ENCODE measurements at places on chromosomes 13 and 19.

- no peak overlapping the region for H3K4me3 ChIP-seq
- peaks cover 25% of the 10 kb centered on the region for H3K4me1 ChIP-seq
- peaks cover 12% of the 10 kb centered on the region for H3K27me3 ChIP-seq
- no peak for DNase-seq
- no peak overlapping the region for H3K27ac ChIP-seq
- H3K36me3 ChIP-seq = peaks cover 5% of the 10 kb centered on the region
Observed at GRCh38 chr13:42875475-42876269, 94.3 kb downstream of the FAM216B start.

- no peaks in the 10 kb centered on the region for H3K27me3 ChIP-seq
- H3K4me1 ChIP-seq = no peaks in the 10 kb centered on the region
- H3K36me3 ChIP-seq = no peaks in the 10 kb centered on the region
- no peak for DNase-seq
- no peak overlapping the region for H3K27ac ChIP-seq
Observed at GRCh38 chr13:104571161-104571892, 1505.1 kb upstream of the SLC10A2 start.

- H3K4me1 ChIP-seq = no peaks in the 10 kb centered on the region
- no peak overlapping the region for H3K4me3 ChIP-seq
- DNase-seq = no peak
- H3K27ac ChIP-seq = no peak overlapping the region
- no peaks in the 10 kb centered on the region for H3K27me3 ChIP-seq
Observed at GRCh38 chr13:96903085-96903484, 91.2 kb downstream of the OXGR1 start.

DNA sequence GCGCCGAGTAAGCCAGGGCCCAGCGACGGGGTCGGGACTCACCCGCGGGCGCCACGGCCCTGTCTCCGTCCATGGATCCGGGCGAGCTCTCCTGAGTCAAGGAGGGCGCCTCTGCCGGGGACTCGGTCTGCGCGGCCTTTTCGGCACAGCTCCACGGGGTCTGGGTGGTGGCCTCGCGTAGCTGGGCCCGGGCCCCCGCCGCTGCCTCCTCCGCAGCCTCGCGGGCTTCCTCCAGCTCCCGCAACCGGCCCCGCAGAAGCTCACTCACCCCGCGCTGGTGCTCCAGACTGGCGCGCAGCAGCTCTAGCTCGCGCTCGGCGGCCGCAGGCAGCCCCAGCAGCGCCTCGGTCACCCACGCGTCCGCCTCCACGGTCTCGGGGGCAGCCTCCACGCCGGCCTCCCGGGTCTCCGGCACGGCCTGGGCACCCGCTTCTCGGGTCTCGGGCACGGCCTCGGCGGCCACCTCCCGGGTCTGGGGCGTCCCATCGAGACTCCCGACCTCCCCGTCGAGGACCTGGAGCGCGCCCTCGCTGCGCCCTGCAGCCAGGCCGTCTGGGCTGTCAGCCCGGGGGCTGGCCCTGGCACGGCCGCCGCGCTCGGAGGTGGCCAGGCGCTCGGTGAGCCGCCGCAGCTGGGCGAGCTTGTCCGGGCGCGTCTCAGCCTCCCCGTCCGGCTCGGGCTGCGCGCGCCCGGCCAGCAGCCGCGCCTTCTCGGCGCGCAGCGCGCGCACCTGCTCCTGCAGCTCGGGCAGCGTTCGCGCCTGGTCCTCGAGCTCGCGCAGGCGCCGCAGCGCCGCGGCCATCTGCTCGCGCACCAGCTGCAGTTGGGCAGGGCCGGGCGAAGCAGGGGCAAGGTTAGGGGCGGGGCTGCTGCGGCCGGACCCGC, 8.4 kb downstream of the KANK3 start:
- no peaks in the 10 kb centered on the region for H3K36me3 ChIP-seq
- H3K27me3 ChIP-seq = peaks cover 28% of the 10 kb centered on the region
- H3K4me3 ChIP-seq = peak overlapping the region; percentile 21

DNA sequence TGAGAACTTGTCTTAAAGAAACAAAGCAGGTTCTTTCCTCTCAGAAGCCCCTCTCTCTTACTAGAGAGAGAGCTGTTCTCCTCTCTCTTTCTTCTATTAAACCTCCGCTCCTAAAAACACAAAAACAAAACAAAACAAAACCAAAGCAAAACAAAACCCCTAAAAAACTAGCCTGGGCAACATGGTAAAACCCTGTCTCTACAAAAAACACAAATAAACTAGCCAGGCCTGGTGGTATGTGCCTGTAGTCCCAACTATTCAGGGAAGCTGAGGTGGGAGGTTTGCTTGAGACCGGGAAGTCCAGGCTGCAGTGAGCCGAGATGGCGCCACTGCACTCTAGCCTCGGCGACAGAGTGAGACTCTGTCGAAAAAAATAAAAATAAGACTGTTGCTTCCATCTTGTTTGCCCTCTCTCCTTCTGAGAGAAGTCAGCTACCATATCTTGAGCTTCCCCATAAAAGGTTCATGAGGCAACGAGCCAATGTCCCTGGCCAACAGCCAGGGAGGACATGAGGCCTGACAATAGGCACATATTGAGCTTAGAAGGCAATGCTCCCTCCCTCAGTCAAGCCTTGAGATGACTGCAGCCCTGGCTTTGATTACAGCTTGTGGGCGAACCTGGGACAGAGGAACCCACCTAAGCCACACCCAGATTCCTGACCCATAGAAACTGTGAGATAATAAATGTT, 17.5 kb upstream of the FLT3 start:
- peaks cover 13% of the 10 kb centered on the region for H3K4me1 ChIP-seq
- DNase-seq = no peak
- H3K27me3 ChIP-seq = peaks cover 15% of the 10 kb centered on the region

- DNase-seq = peak; percentile 55
- H3K4me1 ChIP-seq = peaks cover 8% of the 10 kb centered on the region
- H3K27me3 ChIP-seq = no peaks in the 10 kb centered on the region
- no peak overlapping the region for H3K27ac ChIP-seq
- peaks cover 23% of the 10 kb centered on the region for H3K36me3 ChIP-seq
- H3K4me3 ChIP-seq = no peak overlapping the region
Observed at GRCh38 chr19:48190288-48190884, 19.9 kb downstream of the ZSWIM9 start.

- H3K4me3 ChIP-seq = no peak overlapping the region
- no peaks in the 10 kb centered on the region for H3K27me3 ChIP-seq
- no peak overlapping the region for H3K27ac ChIP-seq
Observed at GRCh38 chr19:29393915-29394460, 131.8 kb upstream of the VSTM2B start.

- no peaks in the 10 kb centered on the region for H3K4me1 ChIP-seq
- no peaks in the 10 kb centered on the region for H3K36me3 ChIP-seq
- no peak overlapping the region for H3K4me3 ChIP-seq
- no peak for DNase-seq
- H3K27ac ChIP-seq = no peak overlapping the region
- no peaks in the 10 kb centered on the region for H3K27me3 ChIP-seq
Observed at GRCh38 chr13:80082396-80083080, 258.4 kb downstream of the SPRY2 start.

Measured in activated CD4-positive, alpha-beta memory T cell treated with anti-CD3 and anti-CD28 coated beads, Interleukin-2, amount 10 ng/mL, durations not matched to agents 7 days and 5 days (primary cell).